ENCODE measurements at places on chromosomes 3 and 15.

DNA sequence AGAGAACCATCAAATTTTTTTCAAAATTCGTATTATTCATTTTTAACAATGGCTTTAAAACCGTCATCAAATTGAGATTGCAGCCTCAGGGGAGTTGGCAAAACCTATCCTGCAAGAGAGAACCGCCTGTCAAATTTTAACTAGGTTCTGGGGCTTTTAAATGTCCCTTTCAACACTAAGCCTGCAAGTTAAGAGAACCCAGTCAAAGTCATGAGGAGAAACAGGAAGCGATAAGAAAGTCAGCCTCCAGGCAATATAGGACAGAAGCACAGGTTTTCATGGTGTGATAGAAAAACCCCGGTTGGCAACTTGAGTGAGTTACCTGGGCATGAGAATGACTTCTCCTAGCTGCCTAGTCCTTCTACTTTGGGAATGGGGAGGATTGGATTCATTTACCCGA lies 59.8 kb downstream of the CPNE4 start:
- DNase-seq = no peak

DNA sequence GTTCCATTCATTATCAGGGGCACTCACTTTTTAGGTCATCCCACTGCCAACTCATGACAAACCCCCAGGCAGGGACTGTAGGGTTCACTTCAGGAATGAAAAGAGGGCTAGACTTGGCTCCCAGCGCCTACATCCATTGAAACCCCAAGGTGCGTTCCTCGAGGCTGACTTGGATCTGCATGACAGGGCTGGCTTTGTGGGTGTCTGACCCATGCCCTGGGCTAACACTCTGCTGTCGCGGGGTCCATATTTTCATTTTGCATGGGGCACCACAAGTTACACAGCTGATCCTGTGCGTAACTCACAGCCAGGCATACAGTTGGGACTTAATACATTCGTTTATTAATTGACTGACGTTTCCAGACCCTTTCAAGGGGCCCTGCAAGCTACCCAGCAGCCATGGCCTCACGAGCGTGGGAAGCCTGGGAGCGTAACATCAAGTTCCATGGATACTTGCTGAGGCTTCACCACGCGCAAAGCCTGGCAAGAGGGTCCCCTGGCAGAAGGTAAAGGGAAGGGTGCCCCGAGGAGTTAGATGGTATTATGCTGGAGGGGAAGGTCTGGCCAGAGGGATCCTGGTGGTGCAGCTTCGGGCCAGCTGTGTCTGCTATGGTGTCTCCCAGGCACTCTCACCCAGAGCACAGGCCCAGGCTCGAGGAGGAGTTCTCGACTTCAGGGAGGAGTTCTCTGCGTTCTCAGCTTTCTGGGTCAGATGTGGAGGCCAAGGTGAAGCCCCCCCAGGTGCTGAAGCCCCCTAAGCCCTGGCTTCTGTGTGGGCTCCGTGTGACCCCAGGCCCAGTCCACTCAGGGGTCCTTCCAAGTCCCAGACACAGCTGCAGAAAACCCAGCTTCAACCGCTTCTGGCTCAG lies 85.4 kb downstream of the ADAMTS17 start:
- no peak for DNase-seq

DNA sequence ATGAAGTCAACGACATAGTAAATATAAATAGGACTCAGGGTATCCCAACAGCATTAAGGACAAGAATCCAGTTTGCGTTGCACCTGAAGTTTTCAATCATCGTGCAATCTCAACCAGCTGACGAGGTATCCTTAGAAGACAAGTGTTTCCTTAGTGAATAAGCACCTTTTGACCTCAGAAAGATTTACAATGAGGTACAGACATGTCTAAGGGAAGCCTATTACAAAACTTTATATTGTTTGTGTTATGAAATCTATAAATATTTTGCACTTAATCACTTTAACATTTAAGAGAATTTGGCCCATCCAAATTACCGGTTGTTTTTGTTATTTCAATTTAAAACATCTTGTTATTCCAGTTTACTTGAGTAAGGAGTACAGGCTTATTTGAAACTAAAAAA lies 64.9 kb upstream of the PRICKLE2 start:
- DNase-seq = no peak

GRCh38 chr3:17307482-17307881 lies 422.7 kb downstream of the PLCL2 start:
- peak; percentile 35 for DNase-seq

DNA sequence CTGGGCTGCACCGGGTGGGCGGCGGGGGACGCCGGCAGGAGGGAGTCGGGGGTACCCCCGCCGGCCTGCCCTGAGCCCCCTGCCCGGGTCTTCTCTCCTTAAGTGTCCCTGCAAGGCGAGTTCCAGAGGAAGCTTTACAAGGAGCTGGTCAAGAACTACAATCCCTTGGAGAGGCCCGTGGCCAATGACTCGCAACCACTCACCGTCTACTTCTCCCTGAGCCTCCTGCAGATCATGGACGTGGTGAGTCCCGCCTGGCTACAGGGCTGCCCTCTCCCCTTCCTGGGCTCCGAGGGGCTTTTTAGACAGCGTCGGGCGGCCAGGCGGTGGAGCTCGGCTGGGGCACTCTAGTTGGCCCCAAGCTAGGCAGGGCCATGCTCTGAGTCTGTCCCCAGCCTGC lies 480 bp downstream of the CHRNA7 start:
- no peak for DNase-seq

GRCh38 chr15:89728254-89728653 lies 22.8 kb downstream of the MESP1 start:
- DNase-seq = no peak
